MM.1S (cell line): ENCODE measurements at places on chromosomes 2 and 18.
A peak's percentile ranks its signal among the peaks of the same experiment; 100 is the strongest.

- H3K4me3 ChIP-seq = no peak overlapping the region
- H3K27ac ChIP-seq = no peak overlapping the region
- no peak for DNase-seq
- H3K36me3 ChIP-seq = no peaks in the 10 kb centered on the region
- no peaks in the 10 kb centered on the region for H3K27me3 ChIP-seq
- peaks cover 4% of the 10 kb centered on the region; the same call in 1 of the 2 replicates for H3K4me1 ChIP-seq
These were observed 286.8 kb upstream of the TRIB2 start for GRCh38 chr2:12429779-12430406.

- DNase-seq = no peak
- H3K4me1 ChIP-seq = peaks cover 4% of the 10 kb centered on the region; the same call in 1 of the 2 replicates
- no peaks in the 10 kb centered on the region for H3K27me3 ChIP-seq
- H3K36me3 ChIP-seq = no peaks in the 10 kb centered on the region
- H3K27ac ChIP-seq = no peak overlapping the region
These were observed 132.1 kb downstream of the CTIF start for GRCh38 chr18:48670751-48671560.

- H3K27ac ChIP-seq = no peak overlapping the region
- H3K4me3 ChIP-seq = no peak overlapping the region
- no peak for DNase-seq
- H3K27me3 ChIP-seq = no peaks in the 10 kb centered on the region
- peaks cover 10% of the 10 kb centered on the region; the same call in 1 of the 2 replicates for H3K4me1 ChIP-seq
These were observed 7.7 kb downstream of the ACVR1C start for GRCh38 chr2:157620956-157621355.

GRCh38 chr2:231490801-231491200 is 26.5 kb upstream of the NCL start:
- no peaks in the 10 kb centered on the region for H3K4me1 ChIP-seq
- no peak overlapping the region for H3K27ac ChIP-seq
- H3K36me3 ChIP-seq = no peaks in the 10 kb centered on the region
- no peak overlapping the region for H3K4me3 ChIP-seq
- no peak for DNase-seq

DNA sequence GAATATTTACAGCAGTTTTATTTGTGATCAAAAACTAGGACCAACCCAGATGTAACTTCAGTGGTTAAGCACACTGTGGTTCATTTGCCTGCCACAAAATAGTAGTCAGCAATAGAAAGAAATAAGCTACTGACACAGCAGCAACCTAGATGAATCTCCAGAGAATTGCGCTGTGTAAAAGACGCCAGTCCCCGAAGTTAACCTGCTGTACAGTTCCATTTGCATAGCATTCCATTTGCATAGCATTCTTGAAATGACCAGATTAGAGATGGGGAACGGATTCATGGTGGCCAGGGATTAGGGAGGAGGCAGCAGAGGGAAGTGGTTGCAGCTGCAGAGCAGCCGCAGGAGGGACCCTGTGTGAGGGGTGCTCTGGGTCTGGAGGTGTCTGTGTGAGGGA is 39.3 kb upstream of the NFATC1 start:
- DNase-seq = no peak
- H3K4me1 ChIP-seq = no peaks in the 10 kb centered on the region
- H3K4me3 ChIP-seq = no peak overlapping the region
- no peak overlapping the region for H3K27ac ChIP-seq

DNA sequence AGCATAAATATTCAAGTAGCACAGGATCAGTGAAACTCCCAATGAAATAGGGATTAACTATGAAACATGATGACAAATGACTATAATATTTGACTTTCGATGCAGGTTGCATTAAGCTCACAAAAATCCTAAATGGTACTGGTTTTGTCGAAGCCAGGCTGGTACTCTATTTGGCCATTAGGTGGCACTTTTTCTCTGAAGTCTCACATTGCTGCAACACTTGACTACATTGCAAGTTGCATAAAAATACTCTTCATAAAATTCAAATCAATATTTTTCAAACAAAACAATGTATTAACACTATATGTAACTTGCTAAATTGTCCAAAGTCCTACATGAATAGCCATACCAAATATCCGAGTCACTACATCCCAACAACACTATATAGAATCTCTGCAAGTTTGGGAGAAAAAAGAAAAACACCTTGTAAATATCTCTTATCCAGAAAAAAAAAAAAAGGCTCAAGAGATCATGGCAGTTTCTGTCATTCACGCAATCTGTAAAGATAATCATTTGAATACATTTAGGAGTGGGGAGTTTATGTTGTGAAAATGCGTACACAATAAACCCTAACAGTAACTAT is 9.5 kb downstream of the RTTN start:
- H3K27ac ChIP-seq = peak overlapping the region; percentile 91
- H3K4me3 ChIP-seq = peak overlapping the region; percentile 34
- H3K36me3 ChIP-seq = peaks cover 9% of the 10 kb centered on the region; the same call in 1 of the 2 replicates
- no peaks in the 10 kb centered on the region for H3K27me3 ChIP-seq
- H3K4me1 ChIP-seq = peaks cover 30% of the 10 kb centered on the region
- peak; percentile 62 for DNase-seq

DNA sequence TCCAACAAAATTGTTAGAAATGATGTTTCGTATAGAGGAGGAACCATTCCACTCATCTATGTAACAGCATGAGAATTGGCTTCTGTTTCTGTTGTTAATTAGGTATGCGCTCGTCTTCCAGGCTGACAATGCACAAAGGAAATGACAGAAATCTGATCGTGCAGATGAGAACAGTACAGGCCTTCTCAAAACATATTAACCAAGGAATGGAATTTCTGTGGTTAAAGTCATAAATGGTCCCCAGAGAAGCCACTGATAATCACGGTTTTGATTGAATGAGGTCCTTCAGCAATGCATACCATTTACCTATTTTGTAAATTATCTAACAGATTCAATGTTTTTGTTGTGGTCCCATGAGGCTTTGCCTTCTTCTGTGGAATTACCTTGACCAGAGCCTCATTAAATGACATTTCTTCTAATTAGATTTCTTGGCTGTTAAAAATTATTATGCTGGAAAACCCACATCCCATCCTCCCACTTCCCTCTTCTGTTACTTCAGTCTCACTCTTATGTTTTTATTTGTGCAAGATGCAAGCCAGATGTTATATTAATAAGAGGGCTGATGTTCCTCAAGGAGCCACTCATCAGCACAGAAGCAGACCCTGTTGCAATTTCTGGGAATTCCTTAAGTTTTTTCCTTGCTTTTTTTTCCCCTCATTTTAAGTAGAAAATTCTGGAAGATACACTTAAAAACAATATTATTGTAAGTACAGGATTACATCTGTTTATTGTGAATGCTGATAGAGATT is 395.8 kb downstream of the PID1 start:
- no peaks in the 10 kb centered on the region for H3K27me3 ChIP-seq
- H3K36me3 ChIP-seq = no peaks in the 10 kb centered on the region
- no peak overlapping the region for H3K27ac ChIP-seq
- DNase-seq = no peak
- H3K4me1 ChIP-seq = no peaks in the 10 kb centered on the region
- no peak overlapping the region for H3K4me3 ChIP-seq

- no peak overlapping the region for H3K4me3 ChIP-seq
- no peak overlapping the region for H3K27ac ChIP-seq
- DNase-seq = no peak
- H3K4me1 ChIP-seq = no peaks in the 10 kb centered on the region
- no peaks in the 10 kb centered on the region for H3K36me3 ChIP-seq
These were observed 10.5 kb downstream of the CAPN13 start for GRCh38 chr2:30796699-30797098.

DNA sequence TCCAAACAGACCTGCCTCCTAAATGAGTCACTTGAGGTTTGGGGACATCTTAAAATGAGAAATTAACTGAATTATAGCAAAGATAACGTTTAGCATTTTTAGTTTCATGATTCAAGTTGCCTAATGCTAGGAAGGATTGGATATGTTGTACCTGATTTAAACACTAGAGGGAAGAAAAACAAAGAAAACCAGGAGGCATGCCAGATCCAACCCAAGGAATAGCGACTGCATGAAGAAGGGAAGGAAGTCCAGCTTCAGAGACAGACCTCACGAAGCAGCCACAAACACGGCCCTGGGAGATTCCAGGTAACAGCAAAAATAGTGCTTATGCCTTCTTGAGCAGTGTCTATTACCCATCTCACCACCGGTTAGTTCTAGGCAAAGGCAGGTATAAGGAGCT is 499.9 kb upstream of the SPHKAP start:
- H3K4me1 ChIP-seq = no peaks in the 10 kb centered on the region
- H3K36me3 ChIP-seq = no peaks in the 10 kb centered on the region
- no peak overlapping the region for H3K4me3 ChIP-seq

DNA sequence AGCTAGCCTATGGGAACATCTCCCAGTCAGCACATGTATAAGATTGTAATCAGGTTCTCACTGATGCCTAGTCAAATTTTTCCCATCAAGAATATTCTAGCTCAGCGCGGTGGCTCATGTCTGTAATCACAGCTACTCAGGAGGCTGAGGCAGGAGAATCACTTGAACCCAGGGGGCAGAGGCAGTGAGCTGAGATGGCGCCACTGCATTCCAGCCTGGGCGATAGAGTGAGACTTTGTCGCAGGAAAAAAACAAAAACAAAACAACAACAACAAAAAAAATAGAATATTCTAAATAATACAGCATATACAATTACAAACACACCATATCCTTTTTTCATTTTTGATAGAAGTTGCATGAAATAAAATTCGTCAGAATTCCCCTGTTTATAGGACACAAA is 67.5 kb upstream of the MYCN start:
- no peak overlapping the region for H3K27ac ChIP-seq
- H3K4me1 ChIP-seq = no peaks in the 10 kb centered on the region
- no peaks in the 10 kb centered on the region for H3K27me3 ChIP-seq
- H3K36me3 ChIP-seq = no peaks in the 10 kb centered on the region

- no peak overlapping the region for H3K27ac ChIP-seq
- H3K4me1 ChIP-seq = no peaks in the 10 kb centered on the region
- no peak for DNase-seq
- no peaks in the 10 kb centered on the region for H3K36me3 ChIP-seq
- H3K4me3 ChIP-seq = no peak overlapping the region
These were observed 310.7 kb upstream of the EPAS1 start for GRCh38 chr2:45986509-45986908.

DNA sequence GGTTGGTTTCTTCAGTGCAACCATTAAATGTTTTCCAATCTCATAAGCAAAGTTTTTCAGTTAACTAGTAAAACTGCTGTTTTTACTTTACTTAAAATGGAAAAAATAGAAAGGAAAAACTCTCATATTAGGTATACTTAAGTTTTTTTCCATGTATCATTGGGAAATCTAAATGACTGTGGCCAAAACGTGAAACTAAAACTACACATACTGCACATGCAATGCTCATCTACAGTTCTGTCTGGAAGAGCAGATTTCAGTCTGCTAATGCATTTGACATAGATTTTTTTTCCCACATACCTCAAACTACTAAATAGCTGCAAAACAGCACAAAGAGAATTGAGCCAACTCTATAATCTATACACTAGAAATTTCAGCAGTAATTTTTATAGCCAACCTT is 62.6 kb downstream of the COL5A2 start:
- H3K27me3 ChIP-seq = no peaks in the 10 kb centered on the region
- no peaks in the 10 kb centered on the region for H3K36me3 ChIP-seq
- H3K4me1 ChIP-seq = no peaks in the 10 kb centered on the region
- H3K4me3 ChIP-seq = no peak overlapping the region
- H3K27ac ChIP-seq = no peak overlapping the region

DNA sequence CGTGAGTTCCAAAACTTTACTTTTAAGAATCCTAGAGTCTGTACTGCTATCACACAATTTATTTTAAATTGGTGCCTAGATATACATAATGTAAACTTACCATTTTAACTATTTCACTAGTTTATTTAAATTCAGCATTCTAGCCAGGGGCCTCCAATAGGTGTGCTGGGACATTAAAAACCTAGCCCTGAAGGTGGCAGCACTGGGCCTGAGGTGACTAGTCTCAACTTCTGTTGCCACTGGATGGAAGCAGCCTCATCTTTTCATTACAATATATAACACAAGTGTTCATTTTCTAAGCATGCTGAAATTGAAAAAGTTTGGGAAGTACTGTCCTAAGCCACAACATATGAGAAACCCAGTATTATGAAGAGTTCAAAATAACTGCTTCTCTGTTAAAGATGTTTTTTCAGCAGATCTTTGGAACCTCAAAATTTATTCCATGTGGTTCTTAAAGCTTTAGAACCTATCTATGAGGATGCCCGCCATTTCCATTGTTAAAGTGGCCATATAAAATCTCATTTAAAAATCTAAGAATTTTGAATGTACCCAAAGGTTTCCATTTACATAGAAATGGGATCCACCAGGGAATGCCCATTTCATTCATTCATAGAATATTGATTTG is 2.9 kb upstream of the RBBP8 start:
- H3K27ac ChIP-seq = peak overlapping the region; percentile 73; the same call in 1 of the 2 replicates
- H3K36me3 ChIP-seq = no peaks in the 10 kb centered on the region
- H3K27me3 ChIP-seq = no peaks in the 10 kb centered on the region
- DNase-seq = peak; percentile 87
- H3K4me1 ChIP-seq = peaks cover 14% of the 10 kb centered on the region

DNA sequence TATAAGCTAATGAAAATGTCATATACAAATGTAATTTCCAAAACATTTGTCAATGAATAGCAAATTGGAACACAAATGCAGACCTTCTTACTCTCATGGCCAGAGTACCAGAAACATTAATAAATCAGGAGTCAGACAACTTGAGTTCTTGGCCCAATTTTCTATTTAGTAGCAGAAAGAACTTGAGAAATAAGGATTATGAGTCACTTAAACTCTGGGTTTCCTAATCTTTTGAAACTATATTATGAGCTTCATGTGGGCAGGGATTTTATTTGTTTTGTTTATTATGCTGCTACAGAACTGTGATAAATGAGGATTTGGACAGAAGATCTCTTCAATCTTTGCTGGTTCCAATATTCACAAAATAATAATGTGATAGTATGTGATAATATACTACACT is 686.7 kb downstream of the NR4A2 start:
- H3K27ac ChIP-seq = no peak overlapping the region
- H3K4me1 ChIP-seq = no peaks in the 10 kb centered on the region
- H3K4me3 ChIP-seq = no peak overlapping the region
- no peaks in the 10 kb centered on the region for H3K27me3 ChIP-seq

GRCh38 chr2:213214209-213214608 is 62.8 kb upstream of the IKZF2 start:
- no peak for DNase-seq
- H3K27me3 ChIP-seq = no peaks in the 10 kb centered on the region
- H3K27ac ChIP-seq = no peak overlapping the region
- no peak overlapping the region for H3K4me3 ChIP-seq
